ELR (cell line): ENCODE measurements at places on chromosomes 5 and 9.
A peak's percentile ranks its signal among the peaks of the same experiment; 100 is the strongest.

GRCh38 chr5:142046191-142046590, 33.4 kb upstream of the GNPDA1 start:
- no peak for DNase-seq

DNA sequence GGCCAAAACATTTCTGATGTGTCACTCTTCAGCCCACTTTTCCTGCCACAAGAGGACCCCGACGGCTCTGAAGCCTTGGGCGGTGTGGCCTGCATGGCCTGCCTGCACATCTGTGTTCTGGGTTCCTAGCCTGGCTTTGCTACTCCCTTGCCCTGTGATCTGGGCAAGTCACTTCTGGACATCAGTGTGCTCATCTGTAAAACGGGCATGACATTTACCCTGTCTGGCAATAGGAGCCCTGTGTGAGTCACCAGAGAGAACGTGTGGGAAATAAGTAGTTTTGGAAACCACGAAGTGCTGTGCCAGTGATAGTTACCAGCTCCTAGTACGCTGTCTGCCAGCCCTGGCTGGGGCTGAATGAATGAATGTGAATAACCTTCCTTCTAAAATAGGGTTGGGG, 90.8 kb downstream of the MACROH2A1 start:
- DNase-seq = peak; percentile 72

- peak; percentile 82 for DNase-seq
Measured at GRCh38 chr5:179806250-179807048, at the start of gene MGAT4B. TSS of gene MGAT4B (minus strand) at chr5:179806866. CDS start at chr5:179806583, 283 bp downstream.

DNA sequence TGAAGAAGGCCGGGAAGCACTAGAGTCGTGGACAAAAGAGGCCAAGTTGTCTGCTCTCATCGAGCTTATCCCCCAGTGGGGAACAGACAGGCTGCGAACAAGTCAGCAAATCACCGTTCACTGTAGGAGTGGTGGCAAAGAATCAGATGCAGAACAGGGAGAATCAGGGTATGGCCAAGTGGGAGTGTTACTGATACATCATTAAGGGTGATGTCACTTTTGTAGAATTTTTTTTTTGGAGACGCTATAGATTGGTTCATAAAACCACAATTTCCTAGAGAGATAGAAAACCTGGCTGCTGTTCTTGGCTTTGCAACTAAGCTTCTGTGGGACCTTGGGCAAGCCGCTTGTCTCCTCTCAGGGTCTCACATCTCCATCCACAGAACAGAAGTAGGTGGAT, 21.3 kb downstream of the SPRY4 start:
- no peak for DNase-seq

DNA sequence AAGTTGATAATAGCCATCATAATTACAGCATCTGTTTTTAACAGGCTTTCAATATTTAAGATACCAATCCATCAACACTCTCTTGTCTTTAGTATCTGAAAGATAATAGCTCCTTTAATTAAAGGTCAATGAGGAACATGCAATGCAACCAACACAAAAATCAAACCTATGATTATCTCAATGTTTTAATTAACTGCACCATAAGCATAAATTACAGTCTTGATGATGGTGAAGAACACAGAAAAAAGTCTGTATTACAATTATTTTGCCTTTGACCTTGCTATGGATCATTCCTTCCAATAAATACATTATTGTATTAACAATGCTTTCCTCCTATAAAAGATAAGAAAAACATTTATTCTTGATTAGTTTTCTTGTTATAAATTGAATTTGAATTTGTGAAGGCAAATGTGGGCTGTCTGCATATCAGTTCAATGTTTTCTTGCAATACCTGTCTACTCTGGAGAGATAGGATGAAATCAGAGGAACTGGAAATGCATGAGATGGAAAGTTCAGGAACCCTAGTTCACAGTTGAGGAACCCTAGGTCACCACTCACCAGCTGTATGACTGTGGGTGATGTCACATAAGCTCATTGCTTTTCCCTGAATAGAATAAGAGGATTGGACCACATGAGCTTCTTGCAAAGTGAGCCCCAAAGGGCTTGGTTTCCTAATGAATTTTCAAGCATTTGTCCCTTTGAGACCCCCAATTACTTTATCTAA, 58.5 kb upstream of the ANXA1 start:
- DNase-seq = no peak

GRCh38 chr5:9473624-9474023, 72.3 kb downstream of the SEMA5A start:
- DNase-seq = peak; percentile 30

GRCh38 chr5:72468024-72468423, 39.2 kb downstream of the ZNF366 start:
- DNase-seq = peak; percentile 74

GRCh38 chr9:37936965-37937364, 33.0 kb upstream of the SLC25A51 start:
- peak; percentile 87 for DNase-seq

DNA sequence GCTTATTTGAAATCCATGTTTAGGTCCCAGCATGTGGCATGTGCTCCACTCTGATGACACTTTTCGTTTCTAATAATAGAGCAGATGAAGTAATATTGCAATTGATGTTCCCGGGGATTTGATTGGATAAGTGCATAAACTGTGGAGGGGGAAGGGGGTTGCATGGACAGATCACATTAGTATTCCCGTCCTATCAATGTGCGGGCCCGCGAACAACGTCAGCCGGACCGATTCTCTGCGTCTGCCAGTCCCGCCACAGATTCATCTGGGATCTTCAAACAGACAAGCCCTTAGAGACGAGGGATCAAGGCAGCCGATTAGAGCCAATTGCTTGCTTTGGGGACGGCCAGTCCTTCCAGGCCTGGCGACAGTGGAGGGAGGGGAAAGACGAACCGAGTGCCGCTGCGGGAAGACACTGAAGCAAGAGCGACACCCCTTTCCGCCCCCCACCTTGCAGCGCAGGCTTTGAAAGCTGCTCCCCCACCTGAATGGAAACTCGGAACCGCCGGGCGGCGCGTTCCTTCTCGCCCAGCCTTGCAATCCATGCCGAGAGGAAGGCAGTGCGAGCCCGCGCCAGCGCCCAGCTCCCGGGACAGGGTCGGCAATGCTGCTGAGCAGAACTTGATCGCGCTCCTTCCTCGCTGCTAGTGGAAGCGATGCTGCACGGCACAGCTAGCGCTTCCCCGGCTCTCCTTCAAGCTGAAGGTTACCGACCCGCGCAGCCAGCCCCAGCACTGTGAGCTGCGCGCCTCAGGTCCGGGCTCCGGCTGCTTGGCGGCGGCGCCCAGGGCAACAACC, at the start of gene RGS7BP:
RGS7BP (plus strand) TSS at position 247 of the 798 bp plus-strand sequence. CDS start 610 bp downstream, outside the sequence.
- peak; percentile 18 for DNase-seq

DNA sequence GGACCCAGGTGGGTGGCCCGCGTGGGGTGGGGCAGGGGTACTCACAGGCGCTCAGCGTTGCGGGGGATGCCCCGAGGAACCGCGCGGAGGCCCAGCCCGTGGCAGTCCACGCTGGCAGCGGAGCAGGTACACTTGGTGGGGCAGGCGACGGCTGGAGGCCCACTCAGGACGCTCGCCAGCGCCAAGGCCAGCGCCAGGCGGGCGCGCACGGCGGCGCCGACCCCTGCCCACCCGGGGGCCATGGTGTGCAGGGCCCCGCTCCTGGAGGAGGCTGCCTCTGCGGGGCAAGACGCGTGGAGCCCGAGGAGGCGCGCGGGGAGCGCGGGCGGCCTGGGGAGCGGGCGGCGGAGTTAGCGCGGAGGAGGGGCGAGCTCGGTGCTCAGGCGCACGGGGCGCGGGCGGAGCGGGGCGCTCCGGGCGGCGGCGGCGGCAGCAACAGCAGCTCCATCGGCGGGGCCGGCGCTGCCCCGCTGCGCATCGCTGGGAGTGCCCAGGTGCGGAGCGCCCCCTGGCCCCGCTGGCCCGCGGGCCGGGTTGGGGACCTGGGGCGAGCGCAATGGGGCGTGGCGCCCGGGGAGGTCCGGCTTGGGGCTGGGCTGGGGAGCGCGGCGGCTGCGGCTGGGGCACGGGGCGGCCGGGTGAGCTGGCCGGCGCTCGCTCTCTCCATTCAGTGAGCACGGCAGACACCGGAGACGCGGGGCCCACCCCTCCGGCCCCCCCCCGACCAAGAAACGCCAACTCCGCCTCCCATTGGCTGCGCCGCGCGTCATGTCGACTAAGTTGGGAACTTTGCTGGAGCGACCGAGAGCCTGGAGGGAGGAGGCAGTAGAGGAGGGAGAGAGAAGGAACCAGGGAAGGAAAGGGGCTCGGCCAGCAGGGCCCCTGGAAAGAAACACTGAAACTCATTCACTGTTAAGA, at the start of gene SLIT3:
SLIT3 (minus strand) TSS at position 672 of the 918 bp plus-strand sequence; CDS start at position 242, 430 bp downstream.
- peak; percentile 79 for DNase-seq

DNA sequence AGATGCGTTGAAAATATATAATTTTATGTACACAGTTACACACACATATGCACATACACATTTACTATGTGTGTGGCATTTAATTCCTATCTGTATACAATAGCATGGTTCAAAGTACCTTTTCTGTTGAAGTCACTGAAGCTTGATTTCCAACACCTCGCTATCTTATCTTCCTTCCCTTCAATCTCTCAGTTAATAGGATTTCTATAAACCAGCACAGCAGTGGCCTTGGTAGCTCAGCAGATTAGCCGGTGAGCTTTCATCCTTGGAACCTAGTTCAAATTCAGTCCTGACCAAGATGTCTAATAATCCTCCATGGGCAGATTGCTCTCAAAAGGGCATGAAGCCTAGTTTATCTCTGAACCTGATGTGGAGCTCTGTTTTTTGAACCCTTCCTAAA, 2389.5 kb downstream of the MAT2B start:
- DNase-seq = no peak

DNA sequence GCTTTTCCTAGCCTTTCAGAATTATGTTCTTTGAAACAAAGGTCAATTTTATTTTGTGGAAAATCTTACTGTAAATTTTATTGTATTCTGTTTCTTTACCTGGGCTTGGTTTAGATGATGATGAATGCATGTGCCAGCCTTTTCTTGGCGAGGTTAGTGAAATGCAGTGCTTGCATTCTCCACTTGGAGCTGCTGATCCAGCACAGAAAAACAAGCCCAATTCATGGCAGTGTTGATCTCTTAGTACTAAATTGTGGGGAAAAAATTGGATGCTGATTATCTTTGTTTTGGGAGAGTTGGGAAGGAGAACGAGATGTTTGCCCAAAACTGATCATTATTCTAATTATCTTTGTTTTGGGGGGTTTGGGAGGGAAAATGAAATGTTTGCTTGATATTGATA, 3.7 kb downstream of the HABP4 start:
- DNase-seq = peak; percentile 62

GRCh38 chr5:127602896-127603844, 45.7 kb upstream of the CTXN3 start:
- DNase-seq = no peak

DNA sequence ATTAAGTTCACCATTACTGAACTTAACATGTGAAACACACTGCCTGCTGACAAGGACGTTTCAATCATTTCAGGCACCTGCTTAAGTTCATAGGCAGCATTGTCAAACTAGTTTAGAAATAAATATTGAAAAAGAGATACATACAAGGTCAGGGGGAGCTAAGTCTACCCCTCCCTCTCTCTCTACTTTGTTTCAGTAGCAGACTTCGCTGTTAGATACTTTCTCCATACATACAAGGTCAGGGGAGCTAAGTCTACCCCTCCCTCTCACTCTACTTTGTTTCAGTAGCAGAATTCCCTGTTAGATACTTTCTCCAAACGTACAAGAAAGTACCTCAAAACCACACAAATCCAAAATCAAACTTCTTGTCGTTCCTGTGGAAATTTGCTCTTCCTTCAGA, 387.4 kb upstream of the PDE4D start:
- DNase-seq = no peak

DNA sequence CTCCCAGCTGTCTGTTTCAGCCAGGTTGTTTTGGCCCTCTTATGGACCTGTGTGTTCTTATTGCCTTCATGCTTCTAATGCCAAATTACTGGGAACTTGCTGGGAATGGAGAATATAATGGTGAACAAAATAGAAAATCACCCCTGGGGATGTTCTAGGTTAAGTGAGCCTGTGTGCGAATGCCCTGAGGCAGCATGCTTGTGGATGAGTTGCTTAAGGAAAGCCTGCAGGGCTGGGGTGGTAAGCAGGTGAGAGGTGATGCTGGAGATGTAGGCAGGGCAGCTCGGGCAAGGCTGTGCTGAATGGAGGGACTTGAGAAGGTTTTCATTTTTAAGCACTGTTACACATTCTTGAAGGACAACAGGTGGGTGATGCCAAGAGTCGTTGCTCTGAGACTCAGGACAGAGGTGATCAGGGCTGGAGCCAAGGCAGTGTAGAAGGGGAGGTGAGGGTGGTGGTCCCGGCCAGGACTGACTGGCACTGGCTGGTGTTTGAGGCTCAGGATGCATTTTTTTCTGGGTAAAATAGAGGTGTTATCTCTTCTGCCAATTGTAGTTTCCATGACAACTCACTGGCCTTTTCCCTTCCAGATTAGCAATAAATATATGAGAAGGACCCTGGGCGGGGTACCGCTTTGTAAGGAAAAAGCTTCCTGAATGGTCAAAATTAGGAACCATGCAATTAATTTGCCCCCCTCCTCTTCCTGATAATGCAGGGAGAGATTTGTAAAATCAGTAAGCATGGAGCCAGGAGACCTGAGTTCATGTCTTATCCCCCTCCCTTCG, 342.8 kb downstream of the ICE1 start:
- no peak for DNase-seq

GRCh38 chr5:176955895-176956294, 50.7 kb downstream of the UIMC1 start:
- DNase-seq = peak; percentile 5

- no peak for DNase-seq
Measured at GRCh38 chr9:121071370-121071755, 3.4 kb upstream of the CNTRL start.

DNA sequence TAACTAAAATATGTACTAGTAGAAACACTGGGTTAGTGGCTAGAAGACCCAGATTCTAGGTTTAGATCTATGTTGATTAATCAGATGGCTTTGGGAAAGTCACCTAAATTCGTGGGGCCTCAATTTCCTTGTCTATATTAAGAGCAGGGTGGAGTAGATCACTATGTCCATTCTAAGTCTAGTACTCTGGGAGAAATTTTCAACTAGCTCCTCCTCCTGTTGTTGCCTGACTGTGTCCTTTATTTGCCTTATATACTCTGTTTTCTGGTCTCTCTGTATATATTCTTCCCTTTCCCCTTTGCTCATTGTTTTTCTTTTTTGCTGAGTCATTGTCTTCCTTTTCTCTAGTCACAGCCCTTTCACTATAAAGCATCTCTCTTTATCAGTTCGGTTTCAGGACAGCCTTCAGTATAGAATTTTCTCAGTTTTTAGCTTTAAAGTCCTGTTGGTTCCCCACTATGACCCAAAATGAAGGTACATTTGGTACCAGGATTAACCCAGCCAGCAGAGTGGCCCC, 44.5 kb upstream of the CDH6 start:
- DNase-seq = no peak

DNA sequence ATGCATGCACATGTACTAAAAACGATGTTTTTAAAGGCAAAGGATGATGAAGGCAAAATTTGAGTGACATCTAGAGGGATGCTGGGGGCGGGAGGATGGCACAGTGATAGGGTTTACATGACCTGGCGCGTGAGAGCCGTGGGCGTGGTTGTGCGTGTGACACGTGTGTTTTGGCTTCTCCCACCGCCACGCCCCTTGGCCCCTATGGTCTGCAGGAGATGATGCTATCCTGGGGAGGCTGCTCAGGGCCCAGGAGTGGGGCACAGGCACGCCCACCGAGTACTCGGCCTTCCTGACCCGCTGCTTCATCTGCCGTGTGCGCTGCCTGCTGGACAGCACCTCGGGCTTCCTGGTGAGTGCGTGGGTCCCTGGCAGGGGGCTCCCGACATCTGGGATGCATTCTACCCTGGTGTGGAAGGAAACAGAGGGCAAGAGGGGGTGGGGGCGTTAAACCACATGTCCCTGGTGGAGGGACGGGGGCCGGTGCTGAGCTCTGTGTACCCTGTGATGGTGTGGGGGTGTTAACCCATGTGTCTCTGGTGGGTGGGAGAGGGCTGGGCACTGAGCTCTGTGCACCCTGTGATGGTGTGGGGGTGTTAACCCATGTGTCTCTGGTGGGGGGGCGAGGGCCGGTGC, 19.2 kb upstream of the EXOC3 start:
- no peak for DNase-seq

- no peak for DNase-seq
Measured at GRCh38 chr5:6553972-6554371, 78.9 kb downstream of the NSUN2 start.
